ENCODE measurements at places on chromosomes 7 and 10.

- no peak for DNase-seq
Measured at GRCh38 chr10:62842983-62843382, 26.8 kb upstream of the EGR2 start.

DNA sequence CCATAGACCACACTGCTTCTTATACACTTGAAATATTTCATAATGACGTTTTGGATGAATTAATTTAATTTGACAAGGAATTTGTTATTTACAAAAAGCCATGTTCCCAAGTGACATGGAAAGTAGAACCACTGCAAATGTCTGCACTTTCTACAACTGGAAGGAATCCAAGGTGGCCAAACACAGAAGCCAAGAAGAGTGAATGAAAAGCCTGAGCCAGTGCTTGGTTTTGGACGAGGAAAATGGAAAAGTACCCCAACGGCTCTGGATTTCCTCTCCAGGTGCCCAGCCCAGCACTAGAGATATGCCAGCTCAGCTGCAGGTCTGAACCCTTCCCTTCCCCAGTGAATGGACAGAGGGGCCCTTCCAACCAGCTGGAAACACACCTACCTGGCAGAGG is 279.4 kb downstream of the TNS3 start:
- no peak for DNase-seq

- DNase-seq: no peak
Measured at GRCh38 chr10:114402871-114403540, 1.3 kb downstream of the AFAP1L2 start.

DNA sequence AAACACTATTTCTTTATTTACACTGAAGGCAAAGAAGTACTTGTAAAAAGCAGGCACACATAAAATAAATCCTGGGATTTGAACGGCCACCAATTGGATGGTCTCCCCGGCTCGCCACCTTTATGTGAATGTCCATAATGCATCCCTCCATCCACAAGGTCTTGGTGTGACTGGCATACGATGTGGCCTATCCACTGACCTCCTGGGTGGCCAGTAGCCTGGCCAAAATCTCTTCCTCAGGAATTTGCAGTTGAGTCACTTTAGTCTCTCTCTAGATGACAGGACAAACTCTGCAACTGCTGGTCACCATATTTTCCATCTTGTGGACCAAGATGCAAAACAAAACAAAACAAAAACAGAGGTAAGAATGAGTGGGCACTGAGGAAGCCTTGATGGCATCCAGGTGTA is 39.1 kb downstream of the CDK1 start:
- DNase-seq: no peak

DNA sequence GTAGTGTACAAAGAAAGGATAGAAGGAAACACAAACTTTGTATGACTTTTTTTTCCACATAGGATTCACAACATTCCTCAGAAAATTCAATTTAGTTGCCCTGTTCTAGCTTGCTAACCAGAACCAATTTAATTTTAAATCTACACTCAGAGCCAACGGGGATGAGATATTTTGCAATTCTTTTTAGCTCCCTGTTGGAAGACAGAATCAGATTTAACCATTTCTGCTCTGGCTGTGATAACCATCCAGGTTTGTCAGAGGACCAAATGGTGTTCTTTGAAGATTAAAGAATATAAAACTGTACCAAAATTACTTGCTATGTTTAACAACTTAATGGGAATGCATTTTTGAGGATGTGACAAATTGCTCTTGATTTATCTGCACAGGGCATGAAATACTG is 319.7 kb downstream of the HPSE2 start:
- DNase-seq: no peak

DNA sequence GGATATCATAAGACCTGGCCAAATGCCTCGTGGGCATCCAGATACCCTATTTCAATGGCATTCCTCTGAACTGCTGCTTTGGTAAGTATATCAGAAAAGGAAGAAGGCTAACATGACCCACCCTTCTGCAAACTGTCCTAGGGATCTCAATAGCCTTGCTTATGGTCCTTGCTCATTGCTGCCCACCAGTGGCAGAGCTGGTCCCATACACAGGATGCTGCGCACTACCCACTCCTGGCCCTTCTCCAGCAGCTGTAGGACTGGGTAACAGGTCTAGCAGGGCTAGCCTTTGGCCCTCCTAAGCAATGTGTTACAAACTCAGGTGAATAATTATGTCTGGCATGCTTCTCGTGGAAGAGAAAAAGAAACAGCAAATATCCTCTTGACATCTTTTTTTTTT is 72.5 kb downstream of the C10orf90 start:
- peak; percentile 34 for DNase-seq

DNA sequence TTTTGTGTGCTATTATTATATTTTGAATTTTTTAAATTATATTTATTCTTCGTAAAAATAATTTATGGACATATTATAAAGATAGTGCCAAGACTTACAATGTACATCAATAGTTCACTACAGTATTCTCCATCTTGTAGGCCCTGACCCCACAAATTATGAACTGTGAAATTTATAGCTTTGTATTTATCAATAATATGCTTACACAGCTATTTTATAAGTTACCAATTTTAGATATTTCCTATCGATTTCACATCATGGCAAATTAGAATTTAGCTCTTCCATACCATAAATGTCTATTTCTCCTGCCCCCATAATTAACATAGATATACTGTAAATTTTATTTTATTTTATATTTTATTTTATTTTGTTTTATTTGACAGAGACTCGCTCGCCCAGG is 34.4 kb upstream of the GNAI1 start:
- no peak for DNase-seq

DNA sequence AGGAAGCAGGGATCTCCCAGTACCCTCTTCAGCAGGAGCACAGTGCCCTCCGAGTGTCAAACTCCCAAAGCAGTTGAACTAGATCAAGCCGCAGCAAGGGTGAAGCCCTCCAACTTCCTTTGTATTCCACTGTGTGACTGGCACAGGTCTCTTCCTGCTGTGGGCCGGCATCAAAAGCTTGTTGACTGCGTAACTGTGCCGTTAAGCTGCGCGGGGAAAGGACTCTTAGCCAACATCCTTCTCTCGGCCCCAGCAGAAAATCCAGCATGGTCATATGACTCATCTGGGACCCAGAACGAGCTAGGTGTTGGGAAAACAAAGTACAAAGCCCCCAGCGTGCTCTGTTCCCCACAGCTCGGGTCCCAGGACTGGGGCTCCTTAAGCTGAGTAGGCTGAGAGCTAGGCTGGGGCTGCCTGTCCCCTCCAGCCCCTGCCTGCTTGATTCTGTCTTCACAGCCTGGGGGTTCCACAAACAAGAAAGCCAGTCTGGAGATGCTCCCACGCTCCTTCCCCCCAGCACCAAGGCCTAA is 52.2 kb downstream of the COL17A1 start:
- DNase-seq: no peak

GRCh38 chr10:24916365-24916764 is 36.0 kb downstream of the PRTFDC1 start:
- DNase-seq: no peak

- DNase-seq: no peak
Measured at GRCh38 chr10:17181751-17182150, 19.7 kb downstream of the TRDMT1 start.

DNA sequence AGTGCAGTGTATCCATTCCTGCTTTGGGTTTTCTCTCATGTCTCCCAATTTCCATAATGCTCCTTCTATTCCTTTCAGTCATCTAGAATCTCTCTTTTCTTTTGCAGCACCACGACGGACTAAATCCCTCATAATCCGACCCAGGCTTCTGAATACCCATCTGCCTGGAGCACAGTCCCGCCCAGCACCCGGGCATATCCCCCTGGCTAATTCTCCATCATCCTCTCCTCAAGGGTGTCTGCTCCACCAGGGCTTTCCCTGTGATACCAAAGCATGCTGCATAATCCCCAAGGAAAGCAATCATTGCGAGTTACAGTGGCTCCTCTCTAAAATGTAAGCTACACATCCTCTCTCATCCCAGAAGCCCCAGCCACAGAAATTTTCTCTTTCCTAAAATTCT is 321.9 kb downstream of the CCDC3 start:
- DNase-seq: no peak

DNA sequence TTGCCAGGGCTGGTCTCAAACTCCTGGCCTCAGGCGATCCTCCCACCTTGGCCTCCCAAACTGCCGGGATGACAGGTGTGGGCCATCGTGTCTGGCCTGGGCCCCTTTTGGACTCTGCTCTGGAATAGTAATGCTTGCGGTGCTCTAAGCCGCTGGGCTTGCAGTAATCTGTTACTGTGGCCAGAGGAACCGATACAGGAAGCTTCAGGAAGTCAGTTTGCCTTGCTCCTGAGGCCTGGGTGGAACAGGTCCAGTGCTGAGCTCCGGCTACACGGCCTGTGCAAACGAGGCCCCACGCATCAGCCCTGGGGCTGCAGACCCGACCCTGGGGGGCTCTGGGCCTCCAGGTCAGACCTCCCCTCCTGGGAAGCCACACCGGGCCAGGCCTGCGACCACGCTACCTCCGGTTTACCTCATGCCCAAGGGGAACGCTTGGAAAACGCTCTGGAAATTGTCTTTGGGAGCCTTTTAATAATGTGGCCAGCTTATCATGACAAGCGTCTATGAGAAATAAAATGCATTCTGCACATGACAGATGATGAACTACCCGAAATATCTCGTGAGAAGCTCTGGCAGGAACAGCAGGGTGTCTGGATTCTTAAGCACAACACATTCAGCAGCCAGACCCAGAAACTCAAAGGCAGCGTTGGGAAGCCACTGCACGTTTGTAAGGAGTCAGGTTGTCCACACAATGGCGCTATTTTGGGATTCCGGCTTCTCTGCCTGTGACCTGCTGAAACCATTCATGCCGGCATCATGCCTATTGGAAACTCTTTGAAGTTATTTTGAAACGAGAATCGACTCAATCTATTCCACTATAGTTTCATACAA is 10.1 kb upstream of the ADAP1 start:
- DNase-seq: no peak

- no peak for DNase-seq
Measured at GRCh38 chr10:44994752-44995530, 5.8 kb upstream of the ZNF22 start.

DNA sequence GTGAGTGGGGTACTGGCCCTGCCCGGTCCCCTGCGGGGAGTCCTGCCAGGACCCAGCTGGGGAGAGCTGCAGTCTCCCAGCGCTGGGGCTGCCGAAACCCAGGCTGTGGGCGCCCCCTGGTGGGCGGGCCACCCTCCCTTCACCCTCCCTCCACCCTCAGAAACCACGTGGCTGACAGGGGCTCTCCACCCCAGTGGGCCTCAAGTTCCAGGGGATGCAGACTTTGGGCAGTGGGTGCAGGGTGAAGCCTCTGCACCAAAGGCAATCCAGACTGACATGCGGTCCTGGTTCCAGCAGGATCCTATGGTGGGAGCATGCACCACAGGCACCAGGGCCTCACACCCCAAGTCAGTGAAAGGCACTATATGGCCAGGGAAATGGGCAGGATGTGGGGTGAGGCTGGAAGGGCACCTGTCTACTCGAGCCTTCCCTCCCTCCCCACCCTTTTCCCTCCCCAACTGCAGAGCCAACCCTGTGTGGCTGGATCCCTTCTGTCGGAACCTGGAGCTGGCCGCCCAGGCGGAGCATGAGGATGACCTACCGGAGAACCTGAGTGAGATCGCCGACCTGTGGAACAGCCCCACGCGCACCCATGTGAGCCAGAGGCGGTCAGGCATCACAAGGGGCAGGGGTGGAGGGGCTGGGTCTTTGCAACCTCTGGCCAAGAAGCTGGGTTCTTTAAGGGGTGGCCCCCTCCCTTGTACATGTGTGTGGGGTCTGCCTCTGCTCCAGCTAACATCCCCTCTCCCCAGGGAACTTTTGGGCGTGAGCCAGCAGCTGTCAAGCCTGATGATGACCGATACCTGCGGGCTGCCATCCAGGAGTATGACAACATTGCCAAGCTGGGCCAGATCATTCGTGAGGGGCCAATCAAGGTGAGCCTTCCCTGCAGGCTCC is 38.8 kb downstream of the PSAP start:
- peak; percentile 42 for DNase-seq

- DNase-seq: no peak
Measured at GRCh38 chr7:140176122-140176701, 571 bp downstream of the KDM7A start.

GRCh38 chr7:100167912-100168323 is 499 bp downstream of the GAL3ST4 start:
- DNase-seq: no peak

GRCh38 chr7:137670222-137671064 is 176.3 kb downstream of the DGKI start:
- DNase-seq: no peak

GRCh38 chr10:22252801-22253579 is 35.2 kb upstream of the EBLN1 start:
- no peak for DNase-seq

- no peak for DNase-seq
Measured at GRCh38 chr7:132202541-132202940, 373.7 kb downstream of the PLXNA4 start.

- peak; percentile 26 for DNase-seq
Measured at GRCh38 chr10:6667679-6668270, 87.7 kb upstream of the PRKCQ start.

GRCh38 chr7:81244224-81244623 is 325.4 kb upstream of the SEMA3C start:
- peak; percentile 40 for DNase-seq

- DNase-seq: no peak
Measured at GRCh38 chr10:57188846-57189245, 827.8 kb upstream of the ZWINT start.

GRCh38 chr7:68185631-68186456 is 1189.2 kb downstream of the TYW1 start:
- no peak for DNase-seq

GRCh38 chr7:116431787-116432526 is 67.6 kb upstream of the CAV2 start:
- DNase-seq: no peak

DNA sequence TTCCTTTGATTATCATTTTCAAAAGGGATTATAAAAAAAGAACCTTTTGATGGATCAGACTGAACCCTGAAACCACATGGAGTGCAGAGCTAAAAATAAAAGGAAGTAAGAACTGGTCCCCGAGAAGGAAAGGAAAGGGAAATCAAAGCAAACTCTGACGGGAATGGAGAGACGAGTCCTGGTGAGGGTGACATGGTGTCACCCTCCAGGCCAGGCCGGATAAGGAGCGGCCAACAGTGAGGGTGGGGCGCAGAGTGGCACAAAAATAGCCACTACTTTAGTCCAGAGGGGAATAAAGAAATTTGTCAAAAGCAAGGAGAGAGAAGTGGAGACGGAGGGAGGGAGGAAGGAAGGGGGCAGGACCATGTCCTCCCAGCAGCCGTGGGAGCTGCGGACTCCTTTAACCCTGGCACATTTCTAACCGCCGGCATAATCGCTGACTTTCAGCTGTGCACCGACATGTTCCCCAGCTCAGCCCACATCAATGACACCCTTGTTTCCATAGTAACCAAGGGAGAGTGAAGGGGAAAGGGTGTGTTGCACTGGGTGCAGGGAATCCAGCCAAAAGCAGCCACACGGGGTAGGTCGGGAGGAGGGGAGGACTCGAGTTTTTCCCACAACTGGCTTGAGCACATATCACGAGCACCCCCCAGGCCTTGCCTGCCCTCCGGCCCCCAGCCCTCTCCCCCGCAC is 29.7 kb downstream of the TRIM8 start:
- DNase-seq: no peak

DNA sequence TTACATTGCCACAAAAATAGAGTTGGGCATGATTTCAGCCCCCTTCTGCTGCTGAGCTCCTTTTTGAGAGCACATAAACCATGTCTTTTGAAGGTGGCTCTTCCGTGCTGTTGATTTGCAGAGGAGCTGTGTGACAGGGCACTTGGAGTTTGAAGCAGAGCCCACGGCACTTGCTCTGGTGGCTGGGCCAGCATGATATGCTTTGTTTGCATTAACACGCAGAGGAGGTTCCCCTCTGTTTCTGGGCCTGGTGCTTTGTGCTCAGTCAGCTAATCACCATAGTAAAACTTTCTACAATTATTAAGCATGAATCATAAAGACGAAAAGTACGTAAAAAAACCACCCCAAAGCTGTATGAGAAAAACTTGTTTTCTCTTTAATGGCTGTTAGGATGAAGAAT is 40.1 kb downstream of the RBM33 start:
- no peak for DNase-seq

Data from NCI-H460 (cell line).